Head of caudate nucleus (tissue), 42 donors: ENCODE measurements at places on chromosomes 12 and 14.

- no peak for DNase-seq
These were observed 19.3 kb downstream of the RFX4 start for GRCh38 chr12:106602076-106602475.

GRCh38 chr12:50517421-50518048, 12.8 kb downstream of the DIP2B start:
- DNase-seq = no peak

DNA sequence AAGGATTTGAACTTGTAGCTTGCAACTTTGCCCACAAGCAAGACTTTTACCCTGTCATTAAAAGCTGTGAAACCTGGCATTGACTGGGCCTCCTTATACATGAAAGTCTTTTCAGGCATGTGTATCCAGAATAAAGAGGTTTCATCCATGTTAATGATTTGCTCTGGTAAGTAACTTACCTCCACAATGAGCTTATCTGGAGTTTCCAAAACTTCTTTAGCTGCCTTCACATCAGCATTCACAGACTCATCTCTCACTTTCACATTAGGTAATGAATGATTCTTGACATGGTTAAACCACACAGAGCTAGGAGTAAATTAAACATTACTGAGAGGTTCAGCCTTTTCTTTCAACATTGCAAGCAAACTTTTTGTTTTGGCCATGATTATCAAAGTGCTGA, 234.4 kb upstream of the CLEC14A start:
- no peak for DNase-seq

DNA sequence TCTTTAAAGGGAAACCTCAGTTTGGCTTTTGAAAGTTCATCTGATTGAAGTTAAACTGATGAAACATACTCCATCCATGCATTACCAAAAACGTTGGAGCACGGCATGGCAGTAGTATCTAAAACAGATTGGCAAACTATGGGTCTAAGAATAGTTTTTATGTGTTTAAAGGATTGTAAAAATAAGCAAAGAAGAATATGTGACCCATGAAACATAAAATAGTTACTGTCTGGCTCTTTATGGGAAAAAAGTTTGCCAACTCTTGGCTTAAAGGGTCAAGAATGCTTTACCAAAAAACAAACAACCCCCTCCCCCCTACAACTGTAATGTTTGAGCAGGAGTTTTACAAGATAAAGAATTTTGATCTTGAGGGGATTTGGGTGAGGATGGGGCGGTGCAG, 32.6 kb downstream of the TRAF3 start:
- DNase-seq = no peak

DNA sequence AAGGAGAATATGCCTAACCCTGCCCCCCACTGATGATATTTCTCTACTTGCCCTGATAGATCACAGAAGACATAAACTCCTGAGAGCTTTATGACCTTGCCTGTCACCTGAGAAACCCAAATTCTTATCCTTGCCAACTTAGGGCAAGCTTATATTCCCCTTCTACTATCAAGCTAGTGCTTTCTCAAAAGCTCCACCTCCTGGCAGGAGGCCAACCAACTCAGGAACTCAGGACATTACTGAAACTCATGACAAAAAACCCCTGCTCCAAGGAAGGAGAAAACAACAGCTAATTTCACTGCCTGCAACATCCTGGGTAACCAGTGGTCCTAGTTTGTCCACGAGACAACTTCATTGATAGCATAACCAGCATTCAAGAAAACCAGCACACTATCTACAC, 60.9 kb upstream of the FSCB start:
- no peak for DNase-seq

DNA sequence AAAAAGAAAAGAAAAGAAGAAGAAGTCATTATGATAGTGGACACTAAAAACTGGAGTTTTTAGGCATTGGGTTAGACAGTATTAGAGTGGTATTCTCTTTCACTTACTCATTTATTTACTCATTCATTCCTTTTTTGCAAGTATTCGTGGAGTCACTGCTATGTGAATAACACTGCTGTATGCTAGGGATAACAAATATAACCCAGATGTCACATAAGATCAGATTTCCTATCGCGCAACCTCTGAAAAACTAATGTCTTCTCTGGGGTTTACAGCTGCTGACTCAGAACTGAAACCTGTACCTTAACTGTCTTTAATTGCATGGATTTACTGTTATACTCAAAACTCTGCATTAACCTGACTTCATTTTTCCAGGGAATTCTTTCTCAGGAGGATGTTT, 353.7 kb downstream of the LRIG3 start:
- no peak for DNase-seq

DNA sequence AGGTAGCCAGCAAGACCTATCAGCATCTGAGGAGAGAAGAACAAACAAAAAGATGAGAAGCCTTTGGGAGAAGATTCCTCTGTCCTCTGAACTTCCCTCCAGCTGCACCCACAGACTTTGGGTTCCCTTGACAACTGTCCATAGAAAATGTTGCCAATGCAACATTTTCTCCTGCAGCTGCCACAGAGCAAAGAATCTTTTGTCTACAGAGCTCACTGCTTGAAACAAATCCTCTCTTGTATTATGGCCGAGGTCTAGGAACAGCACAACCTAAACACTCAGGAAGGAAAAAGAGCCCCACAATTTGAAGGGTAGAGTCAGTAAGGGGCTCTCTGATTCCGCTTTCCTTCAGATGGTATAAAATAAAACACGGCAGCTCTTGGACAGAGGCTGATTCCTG, 14.3 kb downstream of the POMT2 start:
- peak; percentile 66 for DNase-seq

- DNase-seq = no peak
These were observed 35.8 kb downstream of the GRIN2B start for GRCh38 chr12:13945641-13946040.

- DNase-seq = no peak
These were observed 43.5 kb downstream of the TMX1 start for GRCh38 chr14:51283402-51284085.

- no peak for DNase-seq
These were observed 87.6 kb downstream of the PRMT8 start for GRCh38 chr12:3578557-3578956.

DNA sequence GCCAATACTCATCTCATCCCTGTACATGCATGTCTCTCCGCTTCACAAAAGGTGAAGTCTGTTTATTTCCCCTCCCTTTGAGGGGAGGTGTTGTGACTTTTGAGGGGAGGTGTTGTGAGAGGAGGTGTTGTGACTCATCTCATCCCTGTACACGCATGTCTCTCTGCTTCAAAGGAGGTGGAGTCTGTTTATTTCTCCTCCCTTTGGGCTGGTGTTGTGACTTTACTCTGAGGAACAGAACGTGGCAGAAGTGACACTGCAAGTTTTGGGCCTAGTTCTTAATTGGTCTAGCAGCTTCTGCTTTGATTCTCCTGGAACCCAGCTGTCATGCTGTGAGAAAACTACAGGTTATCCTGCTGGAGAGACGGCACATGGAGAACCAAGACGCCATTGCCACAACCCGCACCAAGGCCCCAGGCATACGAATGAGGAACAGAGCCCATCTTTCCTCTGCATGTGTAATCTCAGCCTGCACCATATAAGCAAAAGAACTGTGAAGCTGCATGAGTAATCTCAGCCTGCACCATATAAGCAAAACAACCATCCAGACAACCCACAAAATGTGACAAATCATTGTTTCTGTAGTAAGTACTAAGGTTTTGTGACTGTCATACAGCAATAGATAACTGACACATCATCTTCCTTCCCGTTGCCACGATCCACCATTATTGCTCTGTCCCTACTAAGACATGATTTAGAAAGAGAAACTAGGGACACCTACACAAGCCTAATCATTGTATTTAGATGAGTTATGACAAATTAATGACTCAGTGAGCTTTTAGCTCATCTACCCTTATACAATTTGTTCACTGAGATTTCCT, 30.0 kb downstream of the GALNT4 start:
- DNase-seq = no peak

GRCh38 chr12:121537814-121538698, 42.8 kb downstream of the KDM2B start:
- DNase-seq = no peak
